ENCODE measurements at places on chromosomes 7 and 10.

- no peak for DNase-seq
Observed at GRCh38 chr7:84336303-84336702, 141.7 kb upstream of the SEMA3A start.

- DNase-seq: no peak
Observed at GRCh38 chr10:76191336-76191735, 759.9 kb downstream of the LRMDA start.

- no peak for DNase-seq
Observed at GRCh38 chr10:94549221-94549620, 3.6 kb downstream of the HELLS start.

GRCh38 chr7:116859323-116859722 is 3.1 kb upstream of the CAPZA2 start:
- DNase-seq: no peak

DNA sequence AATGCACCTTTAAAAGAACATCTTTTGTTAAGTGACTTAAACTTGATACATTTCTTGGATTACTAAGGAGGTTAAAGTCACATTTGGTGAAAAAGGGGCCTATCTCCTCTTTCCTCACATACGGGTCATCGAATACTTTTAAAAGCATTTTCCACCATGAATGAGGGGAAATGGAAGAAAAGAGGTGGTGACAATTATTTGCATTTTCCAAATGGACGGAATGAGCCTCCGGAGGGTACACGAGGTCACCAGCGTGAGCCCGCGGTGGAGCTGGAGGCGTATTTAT is 1.0 kb upstream of the BMPR1A start:
- DNase-seq: no peak

DNA sequence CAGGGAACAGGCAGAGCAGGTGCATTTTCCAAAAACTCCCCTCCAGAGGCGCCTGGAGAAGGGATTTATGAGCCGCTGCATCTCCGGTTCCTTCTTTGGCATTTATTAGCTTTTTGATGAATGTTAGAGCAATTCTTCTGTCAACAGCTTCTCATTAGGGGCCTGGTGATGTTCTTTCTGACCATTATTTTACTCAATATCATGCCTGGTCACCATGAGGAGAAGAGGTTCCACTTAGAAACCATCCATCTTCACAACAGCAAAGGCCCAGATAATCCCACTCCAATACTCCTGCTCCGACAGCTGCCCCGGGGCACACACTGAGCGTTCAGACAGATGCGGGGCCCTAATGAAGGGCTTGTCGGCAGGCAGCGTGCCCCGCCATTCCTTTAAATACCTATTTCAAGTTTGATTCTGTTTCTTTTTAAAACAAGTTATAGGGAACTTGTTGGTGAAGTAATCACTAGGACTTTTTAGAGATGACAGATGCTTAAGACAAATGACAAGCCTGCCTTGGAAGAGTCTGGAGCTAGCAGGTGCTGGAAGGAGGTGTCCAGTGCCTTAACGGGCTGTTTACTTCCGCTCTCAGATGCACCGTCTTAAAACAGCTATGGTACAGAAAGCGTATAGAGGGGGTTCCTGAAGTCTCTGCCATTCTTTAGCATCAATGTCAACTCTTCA is 31.7 kb downstream of the ECHDC3 start:
- no peak for DNase-seq

DNA sequence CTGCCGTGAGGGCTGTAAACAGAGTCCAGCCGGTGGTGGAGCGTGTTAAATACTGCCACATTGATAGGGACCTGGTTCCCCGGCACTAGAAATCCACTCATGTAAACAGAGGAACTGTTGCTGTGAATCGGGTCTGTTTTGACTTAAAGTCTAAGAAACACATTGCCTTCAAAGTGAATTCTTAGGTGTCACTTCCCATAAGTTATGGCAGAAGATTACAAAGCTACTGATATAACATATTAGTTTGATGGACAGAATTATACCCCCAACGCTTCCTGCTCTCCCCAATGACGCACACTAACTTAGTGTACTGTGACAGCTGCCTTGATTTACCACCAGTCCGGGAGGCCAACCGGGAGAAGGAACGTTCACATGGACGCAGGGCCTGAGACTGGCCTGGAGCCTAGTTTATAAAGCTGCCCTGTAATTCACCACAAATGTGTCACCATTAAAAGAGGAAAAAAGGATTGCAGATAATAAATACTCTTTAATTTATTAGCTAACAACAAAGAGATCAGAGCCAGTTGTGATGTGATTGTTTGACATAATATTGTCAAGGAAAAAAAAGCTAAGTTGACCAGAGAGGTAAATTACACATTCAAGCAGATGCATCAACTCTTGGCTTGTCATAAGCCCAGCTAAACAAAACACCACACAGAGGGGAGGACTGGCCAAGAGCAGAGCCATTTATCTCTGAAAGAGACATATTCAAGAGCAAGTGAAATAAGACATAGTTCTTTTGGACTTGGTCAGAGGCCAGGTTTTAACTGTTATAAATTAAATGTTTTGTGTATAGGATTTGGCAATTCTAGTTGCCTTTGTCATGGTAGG is 820.6 kb downstream of the LRMDA start:
- DNase-seq: no peak

DNA sequence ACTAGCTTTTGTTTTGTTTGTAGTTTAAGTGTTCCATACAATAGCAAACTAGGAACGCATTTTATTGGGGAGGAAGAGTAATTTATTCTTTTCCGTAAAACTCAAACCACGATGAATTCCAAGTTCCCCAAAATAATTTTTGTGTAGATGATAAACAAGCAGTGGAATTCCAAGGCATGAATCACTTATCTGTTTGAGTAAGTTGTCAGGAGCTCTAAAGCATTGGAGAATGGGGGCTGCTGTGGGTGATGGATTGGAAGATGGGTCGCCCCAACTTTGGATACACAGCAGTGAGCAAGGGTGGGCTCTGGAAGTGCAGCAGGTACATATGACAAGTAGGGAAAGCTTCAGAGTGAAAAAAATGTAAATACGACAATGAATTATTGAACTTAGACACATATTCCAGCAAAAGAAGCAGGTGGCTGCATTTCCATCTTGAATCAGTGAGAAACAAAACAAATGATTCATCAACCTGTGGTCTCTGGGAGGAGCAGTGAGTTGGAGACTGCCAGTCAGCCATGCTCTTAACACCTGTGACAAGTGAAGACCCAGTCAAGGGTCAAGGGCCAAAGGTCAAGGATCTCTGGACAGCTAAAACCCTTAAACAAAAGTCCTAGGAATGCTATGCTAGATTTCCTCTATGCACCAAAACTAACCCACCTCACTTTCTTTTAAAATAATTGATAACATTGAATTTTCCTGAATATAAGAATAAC is 34.2 kb upstream of the ADRB1 start:
- no peak for DNase-seq

GRCh38 chr7:111762211-111762610 is 199.9 kb upstream of the IMMP2L start:
- no peak for DNase-seq

DNA sequence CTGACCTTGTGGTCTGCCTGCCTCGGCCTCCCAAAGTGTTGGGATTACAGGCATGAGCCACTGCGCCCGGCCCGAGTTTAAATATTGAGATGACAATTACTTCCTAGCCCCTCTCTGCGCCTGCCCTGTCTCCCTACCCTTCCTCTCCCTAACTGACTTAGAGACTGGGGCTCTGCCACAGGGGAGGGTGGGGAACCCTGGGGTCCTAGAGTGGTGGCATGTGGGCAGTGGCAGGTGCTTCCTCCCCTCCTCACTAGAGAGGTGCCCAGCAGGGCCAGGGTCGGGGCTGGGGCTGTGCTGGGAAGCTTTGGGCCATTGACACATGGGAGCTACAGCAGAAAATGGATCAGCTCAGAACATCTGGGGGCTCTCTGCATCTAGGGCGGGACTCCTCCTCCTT is 7.0 kb upstream of the ACHE start:
- DNase-seq: no peak

DNA sequence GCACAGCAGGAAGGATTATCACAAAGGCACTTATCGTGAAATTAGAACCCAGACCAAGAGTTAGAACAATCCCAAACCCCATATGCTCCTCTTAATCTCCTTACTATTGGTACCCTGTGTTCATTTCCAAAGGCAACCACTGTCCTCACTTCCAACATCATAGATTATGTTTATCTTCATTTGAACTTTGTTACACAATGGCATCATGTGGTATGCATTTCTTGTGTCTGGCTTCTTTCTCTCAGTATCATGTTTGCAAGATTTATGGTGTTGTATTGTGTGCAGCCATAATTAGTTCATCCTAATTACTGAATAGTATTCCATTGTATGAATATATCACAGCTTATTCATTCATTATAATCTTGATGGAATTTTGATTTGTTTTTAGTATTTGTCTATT is 124.6 kb upstream of the SEC61G start:
- no peak for DNase-seq
